ENCODE measurements at places on chromosomes 3 and 15.

GRCh38 chr3:134991003-134991402 lies 195.9 kb downstream of the EPHB1 start:
- DNase-seq = no peak

DNA sequence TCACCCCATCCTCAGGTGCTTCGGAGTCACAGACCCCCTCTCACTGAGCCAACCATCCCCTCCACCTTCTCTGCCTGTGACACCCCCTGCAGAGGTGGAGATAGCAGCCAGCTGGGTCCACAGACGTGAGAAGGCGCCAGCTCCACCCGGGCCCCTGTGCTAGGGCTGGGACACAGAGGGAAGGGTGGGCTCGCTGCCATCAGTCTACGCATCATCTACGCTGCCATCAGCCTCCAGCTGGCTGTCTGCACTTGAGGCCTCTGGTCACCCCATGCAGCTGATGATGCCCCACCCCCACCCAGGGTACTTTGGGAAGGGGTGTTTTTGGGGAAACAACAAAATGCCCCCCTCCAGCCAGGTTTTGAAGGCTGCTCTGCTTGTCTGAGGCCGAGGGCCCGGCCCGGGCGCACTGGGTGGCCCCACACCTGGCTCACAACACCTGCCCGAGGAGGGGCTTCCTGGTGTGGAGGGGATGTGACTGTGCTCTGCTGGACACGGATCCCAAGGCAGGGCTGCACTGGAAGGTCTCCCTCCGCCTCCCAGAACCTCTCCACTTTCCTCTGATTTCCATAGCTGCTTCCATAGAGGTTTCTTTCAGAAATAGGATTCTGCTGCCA lies 163.4 kb upstream of the IQSEC1 start:
- DNase-seq = no peak

GRCh38 chr3:95002438-95003046 lies 939.7 kb downstream of the NSUN3 start:
- no peak for DNase-seq

- no peak for DNase-seq
Measured at GRCh38 chr3:66010348-66010738, 28.4 kb downstream of the MAGI1 start.

- no peak for DNase-seq
Measured at GRCh38 chr3:9151240-9151639, 98.2 kb downstream of the SRGAP3 start.

DNA sequence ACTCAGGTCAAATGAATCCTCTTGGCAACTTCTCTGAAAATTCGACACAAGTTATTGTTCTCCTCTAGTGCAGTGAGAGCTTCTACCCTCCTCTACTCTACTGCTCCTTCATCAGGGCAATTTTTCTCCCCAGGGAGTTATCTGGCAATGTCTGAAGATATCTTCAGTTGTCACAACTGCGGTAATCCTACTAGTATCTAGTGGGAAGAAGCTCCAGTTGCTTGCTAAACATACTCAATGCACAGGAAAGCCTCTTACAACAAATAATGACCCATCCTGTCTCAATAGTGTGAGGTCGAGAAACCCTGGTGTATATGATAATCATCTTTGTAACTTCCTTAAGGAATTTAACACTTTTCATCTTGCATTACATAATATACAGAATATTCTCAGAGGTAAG lies 1147.6 kb downstream of the IGSF11 start:
- no peak for DNase-seq

GRCh38 chr3:96833301-96833700 lies 18.9 kb downstream of the EPHA6 start:
- no peak for DNase-seq

DNA sequence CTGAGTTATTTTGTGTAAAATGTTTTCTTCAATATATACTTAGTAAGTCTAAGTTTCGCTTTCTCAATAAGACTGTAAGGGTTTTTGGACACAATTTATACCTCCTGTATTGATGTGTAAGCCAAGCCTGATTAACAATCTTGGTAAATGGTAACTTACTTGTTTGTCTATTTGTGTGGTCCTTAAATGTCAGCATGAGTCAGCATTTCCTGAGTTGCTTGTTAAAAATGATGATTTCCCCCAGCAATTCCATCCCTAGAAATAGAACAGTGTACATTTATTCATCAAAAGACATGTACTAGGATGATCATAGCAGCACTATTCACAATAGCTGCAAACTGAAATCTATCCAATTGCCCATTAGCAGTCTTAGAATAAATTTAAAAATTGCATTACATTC lies 53.4 kb upstream of the LRIG1 start:
- DNase-seq = no peak

DNA sequence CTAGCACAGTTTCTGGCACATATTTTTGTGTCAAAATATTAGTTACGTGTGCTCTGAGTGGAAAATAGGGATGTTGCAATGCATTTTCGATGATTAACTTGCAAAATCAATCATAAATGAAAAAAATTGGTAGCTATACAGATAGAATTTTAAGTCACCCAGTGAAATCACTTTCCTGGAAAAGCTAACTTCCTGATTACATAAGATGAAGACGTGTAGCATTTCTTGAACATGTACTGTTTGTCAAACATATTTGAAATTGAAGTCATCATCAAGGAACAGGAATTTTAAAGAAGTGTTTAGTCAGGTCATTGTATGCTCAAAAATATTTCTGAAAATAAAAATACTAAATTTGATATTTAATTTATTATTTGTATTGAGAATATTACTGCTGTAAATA lies 977.7 kb downstream of the PLOD2 start:
- DNase-seq = no peak

DNA sequence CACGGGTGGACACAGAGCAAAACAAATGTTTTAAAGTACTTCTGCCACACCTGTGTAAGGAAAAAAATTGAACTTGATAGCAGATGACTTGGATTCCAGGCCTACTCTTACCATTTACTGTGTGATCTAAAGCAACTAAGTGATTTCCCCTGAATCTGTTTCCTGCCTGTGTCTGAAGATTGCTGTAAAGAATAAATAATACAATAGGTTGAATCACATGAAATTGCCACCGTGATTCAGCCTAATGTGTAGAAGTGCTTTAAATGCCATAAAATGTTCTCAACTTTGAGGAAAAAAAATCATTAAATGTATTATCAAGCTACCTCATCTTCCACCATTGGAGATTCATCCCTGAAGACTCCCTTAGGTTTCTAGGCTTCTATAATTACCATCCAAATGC lies 27.6 kb upstream of the NUDT16 start:
- no peak for DNase-seq

DNA sequence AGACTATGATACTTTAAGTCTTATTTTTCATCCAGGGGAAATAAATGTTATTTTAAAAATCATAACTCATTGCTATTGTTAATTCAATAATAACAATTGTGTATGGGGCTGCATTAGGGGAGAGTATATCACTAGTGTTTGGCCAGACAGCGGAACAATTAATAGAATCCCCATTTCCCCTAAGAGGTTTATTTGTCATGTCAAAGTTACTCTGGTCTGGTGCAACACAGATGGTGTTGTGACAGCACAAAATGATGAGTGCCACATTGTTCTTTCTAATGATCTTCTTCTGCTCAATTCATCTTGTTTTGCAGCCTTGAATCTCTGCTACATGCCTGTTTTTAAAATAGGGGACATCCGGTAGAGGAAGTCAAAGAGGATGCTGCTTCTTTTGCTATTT lies 351.6 kb downstream of the NSUN3 start:
- DNase-seq = no peak

DNA sequence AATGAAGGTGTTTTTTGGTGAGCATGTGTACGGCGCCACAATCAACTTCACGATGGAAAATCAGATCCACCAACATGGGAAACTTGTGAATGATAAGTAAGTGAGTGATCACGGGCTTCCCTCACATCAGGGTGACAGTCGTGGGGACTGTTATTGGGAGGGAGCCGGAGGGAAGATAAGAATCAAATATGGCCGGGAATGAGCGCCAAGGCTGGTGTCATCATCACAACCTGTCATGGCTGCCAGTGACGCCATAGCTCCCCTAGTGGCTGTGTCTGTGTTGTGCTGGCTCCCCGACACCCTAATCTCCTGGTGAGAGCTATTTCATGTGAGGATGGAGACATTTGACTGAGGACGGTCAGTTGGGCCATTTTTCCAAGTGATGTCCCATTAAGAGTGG lies 168.5 kb downstream of the SV2B start:
- no peak for DNase-seq

GRCh38 chr15:92886815-92887214 lies 13.3 kb upstream of the CHD2 start:
- DNase-seq = no peak

DNA sequence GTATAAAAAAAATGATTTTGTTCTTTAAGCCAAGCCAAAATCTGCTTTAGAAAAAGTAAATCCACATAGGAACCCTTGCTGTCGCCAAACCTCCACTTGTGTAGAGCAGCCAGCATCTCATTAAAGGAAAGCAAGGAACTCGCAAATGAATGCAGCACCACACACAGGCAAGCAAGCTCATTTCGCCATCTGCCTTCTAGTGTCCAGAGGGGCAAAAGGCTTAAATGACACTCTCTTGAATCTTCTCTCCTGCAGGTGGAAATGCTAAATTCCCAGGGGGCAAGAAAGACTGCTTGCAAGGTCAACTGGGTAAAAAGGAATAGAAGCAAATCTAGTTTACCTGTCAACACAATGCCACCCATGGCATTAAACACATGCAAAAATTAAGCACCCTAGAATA lies 2.4 kb downstream of the MB21D2 start:
- no peak for DNase-seq

DNA sequence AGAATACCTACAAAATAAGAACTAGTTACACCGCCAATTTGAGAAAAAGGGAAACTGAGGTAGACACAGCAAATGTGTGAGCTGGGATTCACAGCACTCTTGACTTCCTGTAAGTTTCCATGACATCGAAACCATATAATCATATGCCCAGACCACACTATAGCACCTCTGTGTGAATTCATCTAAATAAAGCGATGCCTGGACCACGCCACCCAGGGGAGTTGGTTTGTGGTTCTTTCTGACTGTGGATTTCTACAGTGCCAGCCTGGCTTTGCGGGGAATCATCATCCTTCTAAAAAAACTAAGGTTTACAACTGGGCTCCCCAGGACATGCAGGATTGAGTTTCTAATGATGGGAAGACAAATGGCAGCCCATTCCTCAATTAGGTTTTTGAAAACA lies 23.5 kb upstream of the CA12 start:
- DNase-seq = no peak

GRCh38 chr15:67076147-67076843 lies 10.9 kb downstream of the SMAD3 start:
- peak; percentile 57 for DNase-seq

DNA sequence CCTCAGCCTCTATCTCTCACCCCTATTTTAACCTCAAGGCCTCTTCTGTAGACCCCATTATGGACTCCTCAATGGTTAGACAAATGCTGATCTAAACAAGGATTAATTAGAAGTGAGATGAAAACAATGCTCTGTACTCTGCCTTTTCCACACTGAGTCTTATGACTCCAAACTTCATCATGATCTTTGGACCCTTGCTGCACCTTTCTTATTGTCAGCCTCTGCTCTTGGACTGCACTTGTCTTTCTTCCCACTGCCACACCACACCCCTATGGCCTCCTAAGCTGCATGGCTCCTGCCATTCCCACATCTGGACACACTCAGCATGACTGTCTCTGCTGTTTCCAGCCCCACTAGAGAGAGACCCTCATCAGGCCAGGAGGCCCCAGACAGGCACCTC lies 348.2 kb downstream of the RORA start:
- no peak for DNase-seq

DNA sequence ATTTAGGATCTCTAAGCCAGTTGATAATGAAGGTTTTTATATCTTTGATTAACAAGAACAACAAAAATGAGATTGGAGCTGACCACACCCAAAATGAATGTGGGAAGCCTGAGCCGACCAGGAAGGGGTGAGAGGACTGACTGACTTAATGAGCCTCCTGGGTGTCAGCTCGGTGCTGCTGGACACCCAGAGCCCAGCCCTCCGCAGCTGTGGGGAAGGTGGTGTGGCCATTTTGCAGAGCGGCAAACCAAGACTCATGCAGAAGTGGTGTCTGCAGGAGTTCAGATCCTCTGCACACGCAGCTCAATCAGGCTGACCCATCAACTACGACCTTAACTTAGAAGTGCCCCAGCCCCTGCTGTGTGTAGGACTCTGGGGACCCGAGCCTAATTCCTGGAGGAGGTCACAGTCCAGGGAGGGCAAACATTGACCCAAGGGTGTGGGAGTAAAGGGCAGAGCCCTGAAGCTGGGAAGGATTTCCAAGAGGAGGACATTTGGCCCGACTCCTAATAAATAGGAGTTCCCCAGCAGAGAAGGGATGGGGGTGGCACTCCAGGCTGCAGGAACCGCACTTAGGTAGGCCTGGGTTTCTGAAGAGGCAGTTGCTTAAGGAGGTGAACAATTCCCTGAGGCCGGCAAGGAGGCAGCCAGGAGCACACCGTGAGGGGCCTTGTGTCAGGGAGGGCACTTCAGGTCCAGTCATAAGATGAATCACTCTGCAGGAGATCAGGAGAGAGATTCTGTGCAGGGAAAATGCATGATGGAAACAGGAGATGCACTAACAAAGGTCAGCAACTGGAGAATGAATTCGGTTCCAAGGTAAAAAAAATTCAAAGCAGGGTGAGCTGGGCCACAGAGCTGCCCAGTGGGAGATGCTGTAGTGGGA lies 197.1 kb upstream of the TPM1 start:
- DNase-seq = no peak

GRCh38 chr3:149963485-149963884 lies 7.2 kb downstream of the PFN2 start:
- DNase-seq = no peak

- DNase-seq = no peak
Measured at GRCh38 chr15:35833581-35833980, 287.6 kb upstream of the DPH6 start.

DNA sequence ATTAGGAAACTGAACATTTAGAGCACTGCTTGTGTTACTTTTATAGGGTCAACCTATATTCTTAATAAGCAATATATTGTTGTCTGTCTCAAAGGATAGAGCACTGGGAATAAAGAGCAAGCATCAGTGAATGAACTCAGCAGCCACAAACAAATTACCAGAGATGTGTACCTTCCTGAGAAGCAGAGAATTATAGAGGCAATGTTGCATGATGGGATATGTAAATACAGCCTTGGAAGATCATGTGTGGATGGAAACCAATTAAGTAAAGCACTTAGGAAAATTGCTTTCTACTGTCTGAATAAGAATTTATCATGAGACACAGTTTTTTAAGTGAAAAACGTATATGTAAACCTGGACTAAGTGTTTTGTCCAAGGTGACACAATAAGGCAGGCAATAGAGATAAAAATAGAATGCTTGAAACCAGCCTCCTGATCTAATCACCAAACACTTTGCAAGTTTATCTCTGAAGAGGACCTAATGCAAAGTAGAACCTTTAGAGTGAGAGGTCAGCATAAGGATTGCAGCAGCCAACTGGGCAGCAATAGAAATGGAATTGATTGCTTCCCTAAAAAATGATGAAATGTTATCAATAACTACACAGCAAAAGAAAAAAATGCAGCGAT lies 848.0 kb downstream of the TUSC7 start:
- no peak for DNase-seq

Measured in stimulated activated CD4-positive, alpha-beta T cell treated with anti-CD3 and anti-CD28 coated beads, Interleukin-1b, Interleukin-23, amount 100 ng/mL, for 24 hours (primary cell).